MCF 10A (cell line): ENCODE measurements at places on chromosomes 2 and 18.

DNA sequence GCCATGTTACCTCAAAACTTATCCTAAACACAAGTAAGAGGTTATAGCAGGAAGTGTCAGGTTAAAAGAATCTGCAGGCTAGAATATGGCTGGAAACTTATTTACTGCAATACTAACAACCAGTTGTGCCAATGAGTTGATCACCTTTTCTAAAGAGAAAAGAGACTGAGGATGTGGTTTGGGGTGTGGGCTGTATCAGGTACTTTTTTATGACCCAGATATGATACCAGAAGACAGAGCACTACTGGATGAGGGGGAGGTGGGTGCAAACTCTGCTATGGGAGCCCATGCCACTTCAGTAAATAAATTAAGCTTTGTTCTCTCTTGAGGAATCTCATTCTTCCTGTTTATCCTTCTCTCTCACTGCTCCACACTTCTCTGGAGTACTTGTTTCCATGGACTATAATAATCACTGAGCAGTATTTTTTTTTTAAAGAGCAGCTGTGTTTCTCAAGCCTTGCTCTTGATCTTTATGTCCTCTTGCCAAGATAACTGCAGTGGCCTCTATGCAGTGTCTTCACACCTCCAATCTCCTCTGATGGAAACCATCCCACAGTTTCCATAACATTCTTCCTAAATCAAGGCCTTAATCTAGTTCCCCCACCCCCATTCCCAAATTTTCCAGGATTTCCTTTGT is 51.2 kb upstream of the NOSTRIN start:
- no peaks in the 10 kb centered on the region for H3K27me3 ChIP-seq
- H3K4me1 ChIP-seq, result no peaks in the 10 kb centered on the region
- H3K27ac ChIP-seq, result no peak overlapping the region
- no peak overlapping the region for H3K4me3 ChIP-seq

GRCh38 chr2:85839461-85839860 is 49.3 kb downstream of the ST3GAL5 start:
- no peak overlapping the region for H3K27ac ChIP-seq
- H3K4me1 ChIP-seq, result no peaks in the 10 kb centered on the region
- DNase-seq, result no peak
- H3K27me3 ChIP-seq, result no peaks in the 10 kb centered on the region

DNA sequence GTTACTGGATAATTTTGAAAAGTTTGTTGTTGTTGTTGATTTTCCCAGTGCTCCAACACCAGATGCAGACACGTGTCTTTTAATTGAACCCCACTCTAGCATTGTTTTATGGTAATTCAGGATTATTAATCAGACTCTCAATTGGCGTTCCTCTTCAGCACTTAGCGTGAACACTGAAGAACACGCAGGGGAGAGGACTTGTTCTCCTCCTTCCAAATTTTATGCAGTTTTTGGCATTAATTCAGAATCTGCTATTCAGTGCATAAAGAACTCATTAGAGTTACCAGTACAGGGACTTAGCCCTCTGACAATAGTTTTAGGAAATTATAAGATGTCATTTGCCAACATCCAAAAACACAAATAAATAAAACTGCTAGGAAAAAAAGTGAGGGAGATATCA is 75.5 kb downstream of the SNTG2 start:
- H3K36me3 ChIP-seq, result no peaks in the 10 kb centered on the region
- H3K4me3 ChIP-seq, result no peak overlapping the region
- peaks cover 12% of the 10 kb centered on the region for H3K4me1 ChIP-seq
- H3K27me3 ChIP-seq, result peaks cover 13% of the 10 kb centered on the region
- H3K27ac ChIP-seq, result no peak overlapping the region
- no peak for DNase-seq

DNA sequence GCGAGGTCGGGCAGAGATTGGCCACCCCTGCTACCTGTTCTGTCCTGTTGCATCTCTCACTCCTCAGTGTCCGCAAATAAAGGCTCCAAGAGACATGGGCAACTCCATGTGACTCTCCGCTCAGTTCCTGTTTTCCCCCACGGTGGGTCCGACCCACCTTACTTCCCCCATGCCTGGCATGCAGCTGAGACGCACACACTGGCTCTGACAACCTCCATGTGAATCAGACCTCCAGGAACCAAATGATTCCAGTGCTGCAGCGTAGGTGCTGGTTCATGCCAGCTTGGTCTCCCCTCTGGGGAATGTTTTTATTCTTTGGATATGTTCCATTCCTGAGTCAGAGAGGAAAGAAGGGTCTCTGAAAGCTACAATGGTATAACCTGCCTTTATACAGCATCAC is 221.5 kb downstream of the SH3RF3 start:
- peaks cover 21% of the 10 kb centered on the region for H3K36me3 ChIP-seq
- peak; percentile 32 for DNase-seq
- no peak overlapping the region for H3K4me3 ChIP-seq
- H3K4me1 ChIP-seq, result peaks cover 24% of the 10 kb centered on the region

GRCh38 chr2:168961450-168962229 is 60.5 kb downstream of the G6PC2 start:
- DNase-seq, result peak; percentile 86
- no peaks in the 10 kb centered on the region for H3K27me3 ChIP-seq
- no peak overlapping the region for H3K4me3 ChIP-seq
- no peaks in the 10 kb centered on the region for H3K36me3 ChIP-seq

DNA sequence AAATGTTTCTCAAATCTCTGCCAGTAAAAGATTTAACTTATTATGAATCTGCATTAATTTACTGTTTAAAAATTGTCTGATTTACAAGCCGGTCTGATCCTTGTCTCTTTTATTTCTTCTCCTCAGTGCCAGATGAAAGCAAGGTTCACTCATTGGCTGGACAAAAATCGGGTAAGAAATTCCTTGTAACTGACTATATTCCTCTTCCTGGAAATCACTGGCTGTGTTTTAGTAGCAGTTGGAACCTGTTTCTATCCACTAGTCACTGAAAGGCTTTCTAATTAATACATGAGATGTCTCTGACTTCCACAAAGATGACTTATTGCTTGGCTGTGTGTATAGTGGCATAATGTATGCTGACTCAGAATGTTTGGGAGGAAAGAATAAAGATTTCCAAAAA is 436.6 kb upstream of the NRP2 start:
- H3K27me3 ChIP-seq, result no peaks in the 10 kb centered on the region
- H3K4me1 ChIP-seq, result peaks cover 5% of the 10 kb centered on the region
- H3K36me3 ChIP-seq, result no peaks in the 10 kb centered on the region
- H3K4me3 ChIP-seq, result no peak overlapping the region

- H3K4me3 ChIP-seq, result no peak overlapping the region
- DNase-seq, result no peak
- no peaks in the 10 kb centered on the region for H3K4me1 ChIP-seq
- no peaks in the 10 kb centered on the region for H3K36me3 ChIP-seq
Observed at GRCh38 chr2:1837022-1837421, 92.7 kb upstream of the PXDN start.

DNA sequence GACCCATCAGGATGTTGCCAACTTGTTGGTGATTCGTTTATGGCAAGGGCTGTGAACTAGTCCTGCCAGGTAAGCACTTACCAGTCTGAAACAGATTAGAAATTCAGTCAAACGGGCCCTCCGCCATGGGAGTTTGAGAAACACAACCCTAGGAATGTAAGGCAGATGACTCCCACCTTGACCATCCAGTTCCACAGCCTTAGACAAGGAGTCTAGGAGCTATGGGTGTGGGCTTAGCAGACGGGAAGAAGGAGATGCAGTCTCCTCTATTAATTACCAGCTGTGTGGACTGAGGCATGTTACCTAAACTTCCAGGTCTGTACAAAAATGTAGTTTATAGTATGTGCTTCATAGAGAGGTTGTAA is 319.4 kb upstream of the NCKAP5 start:
- no peak for DNase-seq
- H3K27me3 ChIP-seq, result peaks cover 14% of the 10 kb centered on the region
- H3K4me1 ChIP-seq, result peaks cover 7% of the 10 kb centered on the region
- H3K27ac ChIP-seq, result no peak overlapping the region
- no peaks in the 10 kb centered on the region for H3K36me3 ChIP-seq

DNA sequence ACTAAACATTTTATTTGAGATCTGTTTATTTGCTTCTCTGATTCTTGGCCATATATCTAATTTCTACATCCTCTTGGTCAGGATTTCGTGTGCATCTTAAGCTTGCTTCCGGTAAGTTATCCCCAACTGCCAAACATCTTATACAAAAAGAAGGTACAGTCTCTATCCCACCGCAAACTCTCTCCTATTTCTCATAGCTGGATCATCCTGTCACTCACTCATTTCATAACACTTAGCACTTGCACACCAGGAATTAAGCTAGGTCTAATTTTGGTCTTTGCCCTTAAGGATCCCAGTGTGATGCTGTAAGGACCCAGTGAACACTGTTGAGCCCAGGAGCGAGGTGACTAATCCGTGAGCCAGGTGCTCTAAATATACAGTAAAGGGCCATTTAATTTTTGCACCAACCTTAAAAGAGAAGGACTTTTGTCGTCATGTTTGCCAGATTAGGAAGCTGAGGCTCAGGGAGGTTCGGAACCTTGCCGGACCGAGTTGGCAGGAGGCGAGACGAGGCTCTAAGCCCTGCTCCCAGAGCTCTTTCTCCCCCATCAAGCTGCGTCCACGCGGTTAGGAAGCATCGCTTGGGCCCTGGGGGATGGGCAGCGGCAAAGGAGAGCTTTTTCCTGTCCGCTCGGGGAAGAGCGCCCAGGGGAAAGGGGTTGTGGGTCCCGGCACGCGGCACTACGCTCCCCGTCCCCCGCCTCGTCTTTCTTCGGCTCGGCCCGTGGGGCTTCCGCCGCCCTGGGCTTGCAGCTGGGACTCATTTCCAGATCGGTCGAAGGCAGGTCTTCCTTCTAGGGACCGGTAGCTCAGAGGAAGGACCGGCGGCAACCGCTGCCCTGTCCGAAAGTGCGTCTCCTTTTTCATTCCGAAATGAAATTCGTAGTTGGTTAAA is 4.1 kb upstream of the ITPRIPL1 start:
- no peaks in the 10 kb centered on the region for H3K36me3 ChIP-seq
- H3K27ac ChIP-seq, result no peak overlapping the region
- DNase-seq, result no peak
- peaks cover 70% of the 10 kb centered on the region for H3K27me3 ChIP-seq

- no peak for DNase-seq
- H3K36me3 ChIP-seq, result no peaks in the 10 kb centered on the region
- H3K27me3 ChIP-seq, result peaks cover 7% of the 10 kb centered on the region
- H3K4me1 ChIP-seq, result no peaks in the 10 kb centered on the region
- H3K4me3 ChIP-seq, result no peak overlapping the region
Observed at GRCh38 chr2:134498654-134499053, 220.1 kb downstream of the TMEM163 start.

GRCh38 chr2:140234116-140234515 is 1453.9 kb upstream of the NXPH2 start:
- peaks cover 51% of the 10 kb centered on the region for H3K27me3 ChIP-seq
- H3K4me1 ChIP-seq, result no peaks in the 10 kb centered on the region
- H3K4me3 ChIP-seq, result no peak overlapping the region
- DNase-seq, result no peak
- no peak overlapping the region for H3K27ac ChIP-seq

- peaks cover 6% of the 10 kb centered on the region for H3K4me1 ChIP-seq
- H3K36me3 ChIP-seq, result no peaks in the 10 kb centered on the region
Observed at GRCh38 chr18:32772581-32773381, at the start of gene KLHL14. Gene KLHL14 (minus strand): TSS chr18:32773023. CDS start chr18:32770591, 2,432 bp downstream.

DNA sequence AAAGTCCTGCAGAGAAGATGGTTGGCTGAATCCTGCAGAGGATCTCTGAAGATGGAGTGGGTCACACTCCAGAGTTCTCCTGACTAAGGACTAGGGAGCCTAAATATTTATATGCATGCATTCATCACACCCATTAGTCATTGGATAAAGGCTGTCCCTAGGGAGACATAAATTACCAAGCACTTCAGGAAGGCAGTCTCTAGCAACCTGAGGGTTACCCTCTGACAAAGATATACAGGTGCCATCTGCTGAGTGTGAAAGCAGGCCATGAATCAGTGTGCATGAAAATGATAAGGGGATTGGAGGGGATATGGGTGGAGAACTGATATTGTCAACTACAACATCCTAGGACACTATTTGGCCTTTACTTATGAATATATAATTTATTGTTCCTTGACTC is 294.8 kb upstream of the DDX18 start:
- DNase-seq, result no peak
- H3K27ac ChIP-seq, result no peak overlapping the region
- H3K4me1 ChIP-seq, result no peaks in the 10 kb centered on the region
- no peak overlapping the region for H3K4me3 ChIP-seq
- H3K36me3 ChIP-seq, result no peaks in the 10 kb centered on the region

- no peak for DNase-seq
- H3K27me3 ChIP-seq, result no peaks in the 10 kb centered on the region
- no peak overlapping the region for H3K4me3 ChIP-seq
Observed at GRCh38 chr2:70670626-70671025, 97.4 kb downstream of the ADD2 start.

DNA sequence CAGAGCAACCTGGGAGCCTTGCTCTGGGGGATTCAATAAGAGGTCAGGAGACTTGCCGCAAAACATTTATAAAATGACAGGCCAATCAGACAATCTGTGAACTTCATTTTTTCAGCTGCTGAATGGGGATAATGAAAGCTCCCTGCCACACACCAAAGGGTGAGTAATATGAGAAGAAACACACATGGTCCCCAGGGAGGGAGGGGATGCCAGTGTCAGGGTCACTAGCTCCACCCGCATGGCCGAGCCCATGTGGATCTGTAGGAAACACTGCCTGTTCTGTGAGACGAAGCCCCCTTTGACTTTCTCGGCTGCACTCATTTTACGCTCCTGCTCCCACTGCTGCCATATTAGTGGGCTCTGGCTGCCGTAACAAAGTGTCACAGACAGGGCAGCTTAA is 521.0 kb upstream of the RAB6C start:
- no peak overlapping the region for H3K4me3 ChIP-seq
- H3K4me1 ChIP-seq, result no peaks in the 10 kb centered on the region
- DNase-seq, result no peak

DNA sequence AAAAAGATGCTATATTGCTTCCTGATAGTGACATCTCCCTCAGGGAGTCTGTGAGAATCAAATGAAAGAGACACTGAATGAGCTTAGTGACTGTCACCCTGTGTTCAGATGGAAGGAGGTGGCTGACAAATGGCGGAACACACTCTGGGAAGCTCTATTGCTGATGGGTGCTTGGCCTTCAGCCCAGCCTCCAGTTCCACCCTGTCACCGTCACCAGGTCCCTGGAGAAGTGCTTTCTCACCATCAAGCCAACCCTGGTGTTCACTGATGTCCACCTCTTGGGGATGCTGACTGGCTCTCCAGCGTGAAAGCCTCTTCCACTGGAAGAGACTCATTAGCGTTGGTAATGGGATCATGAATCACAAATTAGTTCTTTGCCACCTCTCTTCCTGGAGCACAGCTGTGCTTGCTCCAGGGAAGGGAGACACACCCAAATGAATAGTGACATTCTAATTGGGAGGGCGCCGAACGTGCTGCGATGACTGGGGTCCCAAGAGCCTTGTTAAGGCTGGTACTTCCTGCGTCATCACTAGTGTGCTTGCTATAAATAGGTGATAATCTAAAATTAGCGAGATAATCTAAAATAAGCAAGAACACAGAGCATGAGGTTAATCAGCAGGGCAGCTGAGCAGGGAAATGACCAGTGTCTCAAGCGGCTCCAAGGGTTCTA is 154.0 kb downstream of the CLIP4 start:
- peaks cover 20% of the 10 kb centered on the region for H3K4me1 ChIP-seq
- no peak overlapping the region for H3K4me3 ChIP-seq
- H3K36me3 ChIP-seq, result no peaks in the 10 kb centered on the region
- no peak overlapping the region for H3K27ac ChIP-seq

GRCh38 chr2:188134241-188134640 is 157.4 kb upstream of the GULP1 start:
- no peaks in the 10 kb centered on the region for H3K27me3 ChIP-seq
- no peaks in the 10 kb centered on the region for H3K4me1 ChIP-seq
- H3K27ac ChIP-seq, result no peak overlapping the region
- no peak for DNase-seq
